NCI-H2029 treated with DMSO at 0.1 percent for 48 hours (cell line): ENCODE measurements at places on chromosomes 6 and 20.

DNA sequence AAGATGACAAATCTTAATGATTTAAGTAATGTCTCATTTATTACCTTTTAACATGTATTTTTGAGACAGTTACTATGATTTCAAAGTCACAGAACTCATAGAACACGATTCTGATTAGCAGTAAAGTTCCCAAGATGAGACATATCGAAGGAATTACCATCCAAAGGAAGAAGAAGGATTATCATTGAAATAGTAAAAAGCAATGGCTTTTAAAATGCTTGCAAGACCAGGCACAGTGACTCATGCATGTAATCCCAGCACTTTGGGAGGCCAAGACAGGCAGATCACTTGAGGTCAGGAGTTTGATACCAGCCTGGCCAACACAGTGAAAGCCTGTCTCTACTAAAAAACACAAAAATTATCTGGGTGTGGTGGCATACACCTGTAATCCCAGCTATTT is 219.2 kb downstream of the KHDC1L start:
- no peak for DNase-seq

DNA sequence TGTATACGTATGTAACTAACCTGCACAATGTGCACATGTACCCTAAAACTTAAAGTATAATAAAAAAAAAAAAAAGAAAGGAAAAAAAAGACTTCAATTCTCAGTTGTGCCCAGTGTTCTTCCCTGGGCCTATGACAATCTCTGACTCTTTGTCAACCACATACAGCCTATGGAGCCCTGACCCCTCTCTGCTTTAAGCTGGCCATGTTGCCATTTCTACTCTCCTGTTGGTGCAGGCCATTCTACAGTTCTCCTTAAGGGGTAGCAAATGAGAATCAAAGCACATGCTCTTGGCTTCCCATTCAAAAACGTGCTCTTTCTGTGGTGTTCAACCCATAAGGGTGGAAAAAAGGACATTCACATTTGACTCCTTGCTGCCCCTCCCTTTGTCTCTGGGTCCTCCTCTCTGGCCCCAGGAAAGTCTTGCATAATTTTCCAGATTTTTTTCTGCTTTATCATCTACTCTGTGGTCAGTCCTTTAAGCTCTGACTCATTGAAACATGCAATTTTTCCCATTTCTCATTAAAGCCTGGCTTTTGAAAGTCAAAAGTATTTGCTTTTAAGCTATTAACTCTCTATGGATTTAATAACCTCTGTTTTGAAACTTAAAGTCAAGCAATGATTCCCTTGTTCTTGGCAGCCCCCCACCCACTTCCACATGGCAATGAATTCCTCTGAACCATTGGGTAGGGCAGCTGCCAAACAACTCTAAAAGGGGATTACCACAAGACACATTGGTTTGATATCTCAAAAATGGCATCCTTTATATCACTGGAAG is 208.6 kb upstream of the MCHR2 start:
- no peak for DNase-seq

DNA sequence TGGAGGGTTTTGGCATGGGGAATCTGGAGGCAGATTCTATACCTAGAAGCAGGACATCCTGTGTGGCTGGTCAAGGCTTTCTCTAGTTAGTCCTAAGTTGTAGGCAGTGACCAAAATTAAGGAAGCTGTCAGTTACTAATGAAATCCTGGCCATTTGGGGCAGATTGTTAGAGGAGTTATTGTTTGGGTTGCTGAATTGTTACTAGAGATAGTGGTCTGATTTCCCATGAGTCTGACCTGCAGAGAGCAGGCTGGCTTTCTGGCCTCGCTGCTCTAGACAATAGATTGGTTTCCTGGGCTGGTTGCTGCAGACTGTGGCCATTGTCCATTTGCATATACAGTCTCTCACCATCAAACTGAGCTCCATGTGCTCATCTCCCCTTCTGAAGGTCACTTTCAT is 205.0 kb upstream of the SASH1 start:
- no peak for DNase-seq

- DNase-seq: no peak
Observed at GRCh38 chr20:9110365-9110764, 41.5 kb downstream of the PLCB4 start.

- DNase-seq: no peak
Observed at GRCh38 chr20:44393608-44394451, 38.3 kb downstream of the HNF4A start.

GRCh38 chr6:46204880-46205650 is 34.3 kb upstream of the ENPP5 start:
- no peak for DNase-seq

DNA sequence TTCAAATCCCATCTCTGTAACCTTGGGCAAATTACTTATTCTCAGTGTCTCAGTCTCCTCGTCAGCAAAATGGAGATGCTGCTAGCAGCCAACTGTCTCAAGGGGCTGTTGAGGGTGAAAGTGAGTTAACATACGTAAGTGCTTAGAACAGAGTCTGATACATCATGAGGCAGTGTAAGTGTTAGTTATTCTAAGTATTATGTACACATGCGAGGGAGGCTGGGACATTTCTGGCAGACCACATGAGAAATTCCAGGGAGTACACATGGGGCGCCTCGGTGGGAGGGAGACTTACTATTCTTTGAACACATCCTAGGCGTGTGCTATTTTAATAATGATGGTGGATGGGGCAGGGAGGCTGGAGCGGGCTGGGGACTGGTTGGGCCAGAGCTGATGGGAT is 99.1 kb downstream of the DLGAP4 start:
- DNase-seq: no peak

GRCh38 chr6:138535728-138536455 is 36.6 kb upstream of the NHSL1 start:
- no peak for DNase-seq

DNA sequence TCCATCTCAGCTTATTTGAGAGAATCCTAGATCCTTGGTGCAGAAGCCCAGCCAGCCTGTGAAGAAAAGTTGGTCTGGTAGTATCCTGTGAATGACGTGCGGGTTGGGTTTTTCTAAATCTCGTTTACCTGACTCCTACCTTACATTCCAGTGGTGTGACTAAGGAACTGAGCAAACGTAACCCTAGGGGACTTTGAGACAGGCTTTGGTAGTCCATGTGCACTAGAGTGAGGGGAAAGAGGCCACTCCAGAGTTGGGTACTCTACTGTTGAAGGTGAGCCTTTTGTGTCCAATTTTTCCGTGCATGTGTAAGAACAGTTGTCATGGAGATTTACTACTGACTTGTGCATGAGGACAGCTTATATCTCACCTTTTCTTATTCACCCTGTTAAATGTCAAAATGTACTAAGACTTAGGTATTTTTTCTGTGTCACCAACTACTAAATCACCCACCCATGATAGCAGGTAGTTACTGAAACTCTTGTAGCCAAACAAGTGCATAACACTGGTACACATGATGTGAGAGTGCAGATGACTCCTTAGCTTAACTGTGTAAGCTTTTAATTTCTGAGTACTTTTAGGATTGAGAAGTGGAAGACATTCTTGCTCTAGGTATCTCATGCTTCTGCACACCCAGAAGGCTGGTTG is 26.3 kb upstream of the PLCG1 start:
- DNase-seq: no peak

DNA sequence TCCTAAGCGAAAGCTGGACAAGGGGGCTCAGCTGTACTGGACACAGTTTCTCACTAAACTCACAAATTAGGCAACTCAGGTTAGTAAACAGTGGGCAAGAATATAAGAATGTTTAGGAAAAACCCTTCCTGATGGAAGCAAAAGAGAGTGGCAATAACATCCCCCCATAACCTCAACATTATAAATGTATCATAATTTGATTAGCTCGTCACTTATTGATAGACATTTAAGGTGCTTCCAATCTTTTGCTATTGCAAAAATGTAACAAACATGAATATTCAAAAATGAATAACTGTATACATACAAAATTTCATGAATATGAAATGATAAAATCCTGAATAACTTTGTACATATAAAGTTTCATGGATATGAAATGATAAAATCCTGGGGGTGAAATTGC is 415.7 kb downstream of the EPM2A start:
- DNase-seq: no peak

DNA sequence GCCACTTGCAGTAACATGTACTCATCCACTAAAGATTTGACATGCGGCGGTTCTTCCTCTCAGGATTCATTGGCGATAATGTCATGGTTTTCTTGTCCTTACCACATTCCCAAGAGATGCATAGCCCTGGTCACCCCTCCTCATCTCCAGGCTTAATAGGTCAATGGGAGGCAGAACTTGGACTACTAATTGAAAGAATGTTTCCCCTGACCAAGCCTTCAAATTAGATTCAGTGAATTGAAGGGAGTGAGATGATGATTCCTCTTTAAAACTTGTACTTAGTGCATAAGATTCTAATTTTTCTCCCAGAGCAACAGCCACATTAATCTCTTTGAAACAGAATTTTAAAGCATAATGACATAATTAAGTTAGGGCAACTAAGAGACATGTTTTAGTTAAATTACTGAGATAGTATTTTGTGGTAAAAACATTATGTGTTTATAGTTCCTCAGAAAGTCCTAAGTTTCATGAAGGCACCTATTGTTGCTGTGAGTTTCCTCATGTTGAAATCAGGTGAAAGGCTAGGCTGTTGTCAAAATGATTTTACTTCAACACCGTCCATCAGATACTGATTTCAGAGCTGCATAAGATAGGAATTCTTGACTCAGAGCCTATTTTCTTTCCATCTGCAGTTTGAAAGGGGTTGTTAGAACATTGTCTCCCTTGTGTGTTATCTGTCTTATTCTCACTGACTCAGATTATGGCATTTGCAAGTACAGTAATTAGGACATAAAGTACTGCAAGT is 48.5 kb downstream of the STK4 start:
- DNase-seq: no peak

DNA sequence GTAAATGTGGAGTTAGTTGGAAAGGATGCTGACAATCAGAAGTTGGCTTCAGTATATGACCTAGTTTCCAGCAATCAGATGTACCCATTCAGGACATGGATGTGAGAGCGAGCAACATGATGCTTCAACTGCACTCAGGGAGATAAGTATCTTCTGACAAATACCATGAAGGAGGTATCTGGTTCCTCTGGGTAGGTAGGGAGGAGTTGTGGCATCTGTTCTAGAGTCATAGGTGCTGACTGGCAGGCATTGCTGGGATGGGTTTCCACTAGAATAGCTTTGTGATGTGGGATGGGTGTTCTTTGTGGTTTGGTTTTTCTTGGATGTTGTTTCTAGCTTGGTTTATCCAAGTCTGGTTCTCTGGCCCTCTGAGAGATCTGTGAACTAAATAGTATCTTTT is 3.9 kb upstream of the REV3L start:
- DNase-seq: peak; percentile 37

DNA sequence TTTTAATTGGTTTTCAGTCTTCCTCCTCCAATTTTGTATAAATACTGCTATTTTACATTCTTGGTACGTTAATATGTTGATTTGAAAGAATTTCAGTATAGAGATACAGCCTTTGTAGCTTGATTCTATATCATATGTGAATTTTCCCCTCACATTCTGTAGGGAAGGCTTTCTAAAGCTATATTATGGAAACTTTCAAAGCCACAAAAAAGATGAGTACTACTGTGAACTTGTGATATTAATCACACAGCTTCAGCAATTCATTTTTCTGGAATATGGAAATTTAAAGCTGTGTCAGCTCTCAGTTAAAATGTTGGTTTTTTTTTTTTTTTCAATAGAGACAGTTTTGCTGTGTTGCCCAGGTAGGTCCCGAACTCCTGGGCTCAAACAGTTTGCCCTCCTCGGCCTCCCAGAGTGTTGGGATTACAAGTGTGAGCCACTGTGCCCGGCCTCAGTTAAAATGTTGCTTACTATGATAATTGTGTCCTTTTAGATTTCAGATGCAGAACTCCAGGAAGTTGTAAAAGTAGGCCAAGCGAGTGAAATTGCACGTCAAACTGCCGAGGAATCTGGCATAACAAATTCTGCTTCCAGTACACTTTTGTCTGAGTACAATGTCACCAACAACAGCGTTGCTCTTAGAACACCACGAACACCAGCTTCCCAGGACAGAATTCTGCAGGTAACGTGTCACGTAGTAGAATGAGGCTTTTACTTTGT is 20.6 kb downstream of the CDC5L start:
- no peak for DNase-seq

- no peak for DNase-seq
Observed at GRCh38 chr6:80976336-80976735, 776.1 kb downstream of the TENT5A start.

DNA sequence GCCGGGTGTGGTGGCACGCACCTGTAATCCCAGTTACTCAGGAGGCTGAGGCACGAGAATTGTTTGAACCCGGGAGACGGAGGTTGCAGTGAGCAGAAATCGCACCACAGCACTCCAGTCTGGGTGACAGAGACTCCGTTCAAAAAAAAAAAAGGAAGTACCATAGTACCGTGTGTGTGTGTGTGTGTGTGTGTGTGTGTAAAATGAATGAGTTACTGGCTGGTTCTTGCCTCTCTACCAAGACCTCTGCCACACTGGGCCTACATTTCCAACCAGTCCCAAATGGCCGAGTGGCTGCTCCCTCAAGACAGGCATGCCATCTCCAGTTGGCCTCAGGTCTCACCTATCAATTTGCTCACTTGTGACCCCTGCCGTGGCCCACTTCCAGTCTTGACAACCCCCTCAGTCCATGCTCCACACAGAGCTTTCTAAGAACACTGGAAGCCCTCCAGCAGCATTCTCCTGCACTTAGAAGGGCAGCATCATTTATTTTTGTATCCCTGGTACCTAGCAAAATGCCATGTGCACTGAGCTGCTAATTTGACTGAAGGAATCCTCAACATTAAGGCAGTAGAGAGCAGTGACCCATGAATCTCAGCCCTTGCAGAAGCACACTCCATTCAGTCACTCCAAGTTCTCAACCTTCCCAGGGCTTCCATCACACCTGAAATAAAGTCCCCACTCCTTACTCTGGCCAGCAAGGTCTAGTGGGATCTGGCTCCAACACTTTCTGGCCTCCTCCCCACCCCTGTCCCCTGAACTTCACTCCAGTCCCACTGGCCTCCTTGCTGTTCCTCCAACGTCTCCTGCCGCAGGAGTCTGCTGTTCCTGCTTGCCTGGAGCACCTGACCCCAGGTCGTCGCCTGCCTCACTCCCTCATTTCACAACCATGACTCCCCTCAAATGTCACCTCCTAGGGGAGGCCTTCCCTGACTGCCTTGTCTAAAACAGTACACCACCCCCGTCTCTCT is 29.9 kb downstream of the COX4I2 start:
- DNase-seq: no peak

- DNase-seq: no peak
Observed at GRCh38 chr6:168990019-168990751, 263.5 kb downstream of the THBS2 start.

GRCh38 chr6:43677759-43678158 is 9.8 kb downstream of the MRPS18A start:
- DNase-seq: no peak
